ENCODE measurements at places on chromosomes 2 and 18. TPM values are rescaled to one million over a fixed set of nuclear protein-coding genes. Genes with fewer than 3 reads are reported as not detected.

MYL12A gene
- 320 TPM for total RNA-seq

CRYBA2 gene
- total RNA-seq: not detected

MC4R gene
- not detected for total RNA-seq

SERPINB10 gene
- 1.2 TPM for total RNA-seq

POTEE gene
- total RNA-seq: not detected

C2orf80 gene
- total RNA-seq: not detected

VSNL1 gene
- total RNA-seq: 3.3 TPM

NT5C1B gene
- not detected for total RNA-seq

ZNF396 gene
- total RNA-seq: 3.9 TPM

All from metanephros (tissue), 2 donors.